Hair follicle dermal papilla cell (primary cell): ENCODE measurements at places on chromosomes 2 and 18. TPM values are rescaled to one million over a fixed set of nuclear protein-coding genes. Genes with fewer than 3 reads are reported as not detected.

EFR3B gene
- total RNA-seq: 0.16 and 0.49 TPM in 2 replicates

ACTG2 gene
- total RNA-seq: 7.2 and 8.0 TPM in 2 replicates

SIX2 gene
- total RNA-seq: 0.61 and 0.65 TPM in 2 replicates

SH3BP4 gene
- 172 and 214 TPM in 2 replicates for total RNA-seq

CDKL4 gene
- total RNA-seq: 0.85 and 1.1 TPM in 2 replicates

SNTG2 gene
- total RNA-seq: not detected in 2 replicates

ANKRD29 gene
- 9.1 and 9.6 TPM in 2 replicates for total RNA-seq

DSG4 gene
- total RNA-seq: not detected in 2 replicates

SLC30A3 gene
- not detected in 2 replicates for total RNA-seq

GPR39 gene
- 14.1 and 15.3 TPM in 2 replicates for total RNA-seq

CTAGE1 gene
- total RNA-seq: not detected in 2 replicates

SAG gene
- total RNA-seq: not detected in 2 replicates

TUBA4B gene
- total RNA-seq: not detected in 2 replicates

RSAD2 gene
- 3.3 and 5.0 TPM in 2 replicates for total RNA-seq

GAREM2 gene
- 3.3 and 6.8 TPM in 2 replicates for total RNA-seq

SLC14A1 gene
- total RNA-seq: 2.4 and 3.9 TPM in 2 replicates

MYL12A gene
- 536 and 719 TPM in 2 replicates for total RNA-seq

FAP gene
- 195 and 205 TPM in 2 replicates for total RNA-seq

POTEE gene
- total RNA-seq: 0.12 TPM in 1 of 2 replicates, not detected in the other

MYO1B gene
- 274 and 293 TPM in 2 replicates for total RNA-seq

KIF3C gene
- 12.1 and 13.0 TPM in 2 replicates for total RNA-seq

TMEM182 gene
- total RNA-seq: 1.9 and 3.2 TPM in 2 replicates

LYPD6 gene
- 9.0 and 9.4 TPM in 2 replicates for total RNA-seq
